ENCODE measurements at places on chromosomes 4 and X.

DNA sequence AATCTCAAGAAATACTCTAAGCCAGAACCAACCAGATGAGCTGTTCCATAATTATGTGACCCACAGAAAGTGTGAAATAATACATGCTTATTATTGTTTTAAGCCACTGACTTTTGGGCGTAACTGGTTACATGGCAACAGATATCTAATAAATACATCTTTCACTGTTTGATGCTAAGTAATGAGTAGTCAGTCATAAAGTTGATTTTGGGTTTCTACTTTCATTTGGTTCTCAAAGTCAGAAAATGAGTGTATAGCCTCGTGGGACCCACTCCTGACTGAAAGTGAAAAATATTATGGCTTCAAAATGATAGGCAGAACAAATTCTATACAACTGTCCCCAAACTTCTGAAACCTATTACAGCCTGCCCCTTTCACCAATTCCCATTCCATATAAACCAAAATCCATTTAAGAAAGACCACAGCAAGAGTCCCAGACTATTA, 88.0 kb upstream of the CBR4 start:
- DNase-seq, result no peak

DNA sequence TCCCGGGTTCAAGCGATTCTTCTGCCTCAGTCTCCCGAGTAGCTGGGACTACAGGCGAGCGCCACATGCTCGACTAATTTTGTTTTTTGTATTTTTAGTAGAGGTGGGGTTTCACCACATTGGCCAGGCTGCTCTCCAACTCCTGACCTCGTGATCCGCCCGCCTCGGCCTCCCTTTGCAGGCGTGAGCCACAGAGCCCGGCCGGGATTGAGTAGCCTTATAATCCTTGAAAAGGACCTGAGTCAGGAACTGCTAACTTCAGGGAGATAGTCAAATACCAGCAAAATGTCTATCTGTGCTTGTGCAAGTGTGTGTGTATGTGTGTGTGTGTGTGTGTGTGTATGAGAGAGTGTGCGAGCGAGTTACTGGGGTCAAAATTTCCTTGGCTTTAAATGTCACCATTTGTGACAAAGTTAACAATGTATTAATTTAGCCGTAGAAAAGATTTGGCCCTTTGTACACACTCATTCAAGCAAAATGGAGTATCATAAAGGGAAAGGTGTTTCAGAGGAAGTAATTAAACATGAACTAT, 1.8 kb upstream of the KDM6A start:
- no peak for DNase-seq

DNA sequence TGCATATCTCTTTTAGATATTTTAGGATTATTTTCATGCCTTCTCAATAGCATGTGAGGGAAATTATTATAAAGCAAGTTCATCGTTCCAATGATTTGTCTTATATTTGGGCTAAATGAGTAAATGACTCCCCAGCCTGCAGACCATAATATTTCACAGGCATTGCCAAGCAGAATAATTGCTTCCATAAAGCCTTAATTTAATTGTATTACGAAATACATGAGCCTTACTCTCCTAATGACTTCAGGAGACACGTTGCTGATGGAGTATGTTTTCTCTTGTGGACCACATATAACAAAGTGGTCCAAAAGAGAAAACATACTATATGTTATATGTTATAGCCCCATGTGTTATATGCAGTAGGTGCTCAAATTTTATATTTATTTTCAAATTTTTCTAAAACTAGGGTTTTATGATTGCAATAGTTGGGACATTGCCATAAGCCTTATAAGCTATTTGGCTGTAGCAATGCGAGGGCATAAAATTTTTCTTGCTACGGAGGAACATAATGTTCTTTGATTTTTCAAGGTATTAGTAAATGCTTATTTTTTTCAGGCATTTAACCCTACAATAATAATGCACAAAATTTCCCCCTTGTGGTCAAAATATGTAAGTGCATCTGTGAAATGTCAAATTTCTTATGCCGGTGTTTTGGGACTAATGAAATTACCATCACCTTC, 26.2 kb upstream of the TMPRSS11D start:
- no peak for DNase-seq

DNA sequence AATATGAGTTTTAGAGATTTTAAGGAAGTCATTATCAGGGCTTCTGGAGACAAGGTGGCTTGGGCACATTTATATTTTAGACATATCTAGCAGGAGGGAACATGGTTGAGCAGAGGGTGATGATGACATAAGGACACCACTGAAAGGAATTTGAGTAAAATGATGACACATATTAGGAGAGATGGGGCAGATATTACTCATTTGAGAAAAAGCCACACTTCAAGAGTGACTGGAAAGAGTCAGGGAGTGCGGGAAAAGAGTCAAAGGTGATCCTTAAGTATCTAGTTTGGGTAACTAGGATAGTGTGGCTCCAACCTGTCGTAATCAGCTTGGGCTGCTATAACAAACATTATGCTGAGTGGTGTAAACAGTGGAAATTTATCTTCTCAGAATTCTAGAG, 377.7 kb downstream of the PACRGL start:
- DNase-seq, result no peak

DNA sequence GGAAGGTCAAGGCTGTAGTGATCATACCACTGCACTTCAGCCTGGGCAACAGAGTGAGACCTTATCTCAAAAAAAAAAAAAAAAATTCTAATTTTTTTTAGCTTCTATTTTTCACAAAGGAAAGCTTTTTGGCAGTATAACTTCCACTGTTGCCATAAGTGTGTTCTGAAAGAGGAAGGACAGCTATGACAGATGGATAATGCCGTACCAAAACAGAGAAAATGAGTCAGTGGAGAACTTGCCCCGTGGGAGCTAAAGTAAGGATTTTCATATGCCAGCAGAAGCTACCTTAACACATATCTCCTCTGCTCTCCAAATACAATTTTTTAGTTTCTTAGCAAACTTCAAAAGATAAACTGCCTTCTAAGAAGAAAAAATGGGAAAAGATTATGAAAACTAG, 43.7 kb downstream of the RPS3A start:
- DNase-seq, result no peak

GRCh38 chrX:67604979-67605703, 61.3 kb downstream of the AR start:
- no peak for DNase-seq

DNA sequence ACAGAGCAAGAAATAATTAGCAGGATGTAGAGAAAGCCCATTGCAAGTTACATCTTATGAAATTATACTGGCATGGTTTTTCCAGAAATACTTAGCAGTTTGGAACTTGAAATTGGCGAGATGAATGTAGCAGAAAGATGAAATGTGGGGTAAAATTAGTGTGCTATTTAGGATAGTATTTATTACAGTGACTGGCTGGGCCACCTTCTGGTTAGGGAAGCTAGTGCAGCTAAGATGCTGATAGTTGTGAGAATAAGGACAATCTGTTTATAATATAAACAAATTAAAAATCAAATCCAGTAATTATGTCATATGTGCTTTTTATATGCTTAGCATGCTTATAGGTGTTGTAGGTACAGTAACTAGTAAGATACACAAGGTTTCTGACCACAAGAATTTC, 74.8 kb downstream of the IL15 start:
- DNase-seq, result no peak

- DNase-seq, result peak; percentile 89
Measured at GRCh38 chr4:123587983-123588494, 191.4 kb downstream of the SPRY1 start.

DNA sequence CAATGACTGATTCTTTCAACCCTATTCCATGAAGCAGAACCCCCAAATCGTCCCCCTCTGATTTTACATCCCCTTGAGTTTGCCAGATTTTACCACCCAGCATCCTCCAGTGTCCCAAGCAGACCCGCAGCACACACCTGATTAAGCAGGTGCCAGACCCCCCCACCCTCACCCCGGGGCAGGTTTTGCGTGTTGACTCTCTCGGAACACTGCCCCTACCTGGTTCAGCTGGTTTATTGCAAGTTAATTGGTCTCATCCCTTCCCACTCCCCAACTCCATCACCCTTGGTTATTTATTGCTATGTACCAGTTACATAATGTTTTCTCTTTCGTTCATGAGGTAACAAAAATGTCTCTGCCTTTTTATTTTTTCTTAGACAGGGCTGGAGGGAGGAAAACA, 258.4 kb downstream of the BCOR start:
- DNase-seq, result no peak
